ENCODE measurements at places on chromosomes 1 and 21.

DNA sequence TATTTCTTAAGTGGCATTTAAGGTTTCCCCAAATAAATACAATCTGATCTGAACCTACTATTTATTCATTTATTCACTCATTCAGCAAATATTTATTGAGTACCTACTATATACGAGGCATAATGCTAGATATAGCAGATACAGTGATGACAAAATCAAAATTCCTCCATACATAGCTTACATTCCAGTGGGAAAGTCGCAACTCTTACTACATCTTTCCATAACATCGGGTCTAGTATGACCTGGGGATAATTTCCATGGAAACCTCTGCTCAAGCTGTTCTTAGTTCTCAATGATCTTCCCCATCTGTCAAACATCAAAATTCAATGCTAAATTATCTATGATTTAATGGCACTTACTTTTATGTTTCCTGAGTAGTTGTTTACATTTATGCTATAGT, 70.8 kb upstream of the PRKACB start:
- no peak for DNase-seq

- no peak for DNase-seq
Measured at GRCh38 chr1:176742322-176742721, 279.3 kb downstream of the PAPPA2 start.

- no peak for DNase-seq
Measured at GRCh38 chr1:85611856-85612255, 31.3 kb downstream of the CCN1 start.

GRCh38 chr1:109980324-109981003, 4.1 kb upstream of the AHCYL1 start:
- DNase-seq, result no peak

- no peak for DNase-seq
Measured at GRCh38 chr1:231826566-231826965, 200.0 kb downstream of the DISC1 start.

DNA sequence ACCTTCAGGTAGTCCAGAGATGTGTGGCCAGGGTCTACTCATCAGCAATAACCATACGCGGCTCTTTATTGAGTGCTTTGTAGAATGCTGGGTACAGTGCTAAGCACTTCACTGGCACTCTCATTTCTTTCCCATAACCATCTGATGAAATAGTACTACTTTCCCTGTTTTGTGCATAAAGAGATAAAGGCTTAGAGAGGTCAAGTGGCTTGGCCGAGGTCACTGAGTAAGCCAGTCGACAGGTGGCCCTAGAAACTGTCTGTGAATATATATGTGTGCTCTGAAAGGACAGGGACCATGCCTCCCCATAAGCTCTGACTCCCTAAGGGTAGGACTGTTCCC, 52.8 kb downstream of the NENF start:
- DNase-seq, result no peak

DNA sequence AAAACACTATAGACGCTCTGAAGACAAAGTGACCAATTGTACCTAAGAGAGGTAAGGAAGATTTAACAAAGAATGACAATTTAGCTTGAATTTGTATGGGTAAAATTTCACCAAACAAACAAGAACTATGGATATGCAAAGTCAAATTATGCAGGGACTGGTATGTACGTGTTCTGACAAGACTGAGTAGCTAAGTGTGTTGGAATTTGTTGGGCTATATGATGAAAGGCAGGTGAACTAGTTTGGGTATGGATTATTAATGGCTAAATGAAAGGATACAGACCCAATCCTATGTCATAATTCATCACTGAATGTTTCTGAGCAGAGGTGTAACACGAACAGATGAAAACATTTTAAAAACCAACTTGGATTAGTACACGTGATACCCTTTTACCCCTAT, 7.6 kb downstream of the DNTTIP2 start:
- no peak for DNase-seq

DNA sequence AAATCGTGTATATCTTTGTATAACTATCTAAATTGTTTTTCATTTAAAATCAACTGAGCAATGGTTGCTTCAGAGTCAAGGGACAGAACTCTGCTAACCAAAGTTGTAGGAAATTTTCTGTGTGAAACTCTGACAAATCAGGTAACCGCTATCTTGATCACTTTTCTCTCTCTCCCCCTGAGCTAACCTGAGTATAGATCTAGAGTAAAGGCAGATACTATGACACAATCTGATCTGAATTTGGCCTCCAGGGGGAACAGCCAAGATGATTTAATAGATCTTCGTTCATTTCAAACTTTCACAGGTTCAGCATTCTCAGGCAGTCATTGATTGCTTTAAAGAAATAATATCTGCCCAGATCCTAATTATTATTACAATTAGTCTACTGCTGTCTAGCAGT, 472.8 kb downstream of the NUF2 start:
- no peak for DNase-seq

DNA sequence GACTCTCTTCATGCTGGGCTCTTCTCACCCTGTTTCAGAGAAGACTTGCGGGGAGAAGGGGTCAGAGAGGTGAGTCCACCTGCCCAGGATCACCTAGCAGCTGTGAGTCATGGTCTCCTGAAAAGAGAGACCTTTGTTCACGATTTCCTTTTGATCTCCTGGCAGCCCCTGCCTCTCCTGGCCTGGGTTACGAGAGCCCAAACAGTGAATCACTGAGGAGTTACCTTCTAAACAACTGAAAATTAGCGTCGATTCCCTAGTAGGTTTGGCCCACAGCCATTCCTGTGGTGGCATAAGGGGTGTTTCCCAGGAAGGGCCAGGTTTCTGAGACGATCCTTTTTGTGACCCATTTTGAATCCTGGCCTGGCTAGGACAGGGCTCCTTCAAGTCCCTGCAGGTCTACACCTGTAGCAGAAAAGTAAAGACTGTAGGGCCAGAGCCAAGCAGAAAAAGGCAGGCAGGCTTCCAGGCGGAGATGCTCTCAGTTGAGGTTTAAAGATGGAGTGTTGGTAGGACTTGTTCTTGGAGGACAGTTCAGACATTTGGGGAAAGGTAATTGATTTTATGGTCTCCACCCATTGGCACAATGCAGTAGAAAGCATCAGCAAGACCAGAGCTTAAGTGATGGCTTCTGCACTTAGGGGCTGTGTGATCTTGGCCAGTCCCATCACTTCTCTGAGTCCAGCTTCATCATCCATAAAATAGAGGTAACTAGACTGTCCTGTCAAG, 2.1 kb upstream of the PLA2G2E start:
- DNase-seq, result no peak

DNA sequence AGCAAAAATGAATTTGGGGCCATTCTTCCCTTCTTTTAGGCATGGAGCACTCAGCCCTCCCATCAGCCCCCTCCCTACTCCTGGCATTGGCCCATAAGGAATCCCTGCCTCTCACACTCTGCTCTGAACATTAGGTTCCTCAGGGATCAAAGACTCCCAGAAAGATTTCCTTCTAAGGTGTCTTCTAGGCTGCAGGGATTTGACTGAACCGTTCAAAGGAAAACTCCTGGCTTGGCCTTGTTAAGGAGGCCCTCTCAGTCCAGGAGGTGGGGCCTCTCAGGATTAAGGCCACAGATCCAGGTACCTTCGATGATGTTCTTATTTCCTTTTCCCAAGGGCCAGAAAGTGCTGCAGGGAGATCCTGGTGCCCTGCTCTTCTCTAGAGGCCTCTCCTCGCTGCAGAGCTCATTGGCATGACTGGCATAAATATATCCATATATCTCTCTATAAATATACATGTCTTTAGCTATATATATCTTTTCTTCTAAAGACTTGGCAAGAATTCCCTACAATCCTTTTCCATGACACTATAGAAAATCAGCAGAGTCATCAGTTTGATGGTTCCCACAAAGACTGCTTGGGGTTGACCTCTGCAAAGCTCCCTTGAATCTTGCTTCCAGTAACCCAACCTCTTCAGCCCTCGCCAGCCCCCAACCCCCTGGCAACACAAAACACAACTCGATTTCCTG, 59.1 kb downstream of the PLXNA2 start:
- no peak for DNase-seq

- no peak for DNase-seq
Measured at GRCh38 chr1:182752077-182752988, 37.2 kb upstream of the NPL start.

GRCh38 chr1:223147873-223148272, 4.8 kb upstream of the TLR5 start:
- no peak for DNase-seq

Measured in activated T-cell treated with anti-CD3 and anti-CD28 coated beads for 24 hours (primary cell).